ENCODE measurements at places on chromosomes 7 and 10.

GRCh38 chr7:9391221-9391620 is 957.8 kb downstream of the NXPH1 start:
- DNase-seq = no peak

DNA sequence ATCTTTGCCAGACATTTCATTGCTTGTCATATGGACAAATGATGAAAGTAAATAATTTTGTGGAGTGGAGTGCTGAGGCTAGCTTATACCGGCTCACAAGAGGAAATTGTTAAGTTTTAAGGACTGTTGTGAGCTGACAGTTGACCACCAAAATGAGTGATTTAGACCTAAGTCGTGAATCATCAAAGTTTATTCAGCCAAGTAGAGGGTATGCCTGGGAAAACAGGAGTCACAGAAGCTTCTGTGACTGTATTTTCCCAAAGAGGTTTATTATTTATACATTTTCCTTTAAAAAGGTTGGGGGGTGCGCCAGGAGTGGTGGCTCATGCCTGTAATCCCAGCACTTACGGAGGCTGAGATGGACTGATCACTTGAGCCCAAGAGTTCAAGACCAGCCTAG is 21.8 kb downstream of the MRPS24 start:
- DNase-seq = no peak

DNA sequence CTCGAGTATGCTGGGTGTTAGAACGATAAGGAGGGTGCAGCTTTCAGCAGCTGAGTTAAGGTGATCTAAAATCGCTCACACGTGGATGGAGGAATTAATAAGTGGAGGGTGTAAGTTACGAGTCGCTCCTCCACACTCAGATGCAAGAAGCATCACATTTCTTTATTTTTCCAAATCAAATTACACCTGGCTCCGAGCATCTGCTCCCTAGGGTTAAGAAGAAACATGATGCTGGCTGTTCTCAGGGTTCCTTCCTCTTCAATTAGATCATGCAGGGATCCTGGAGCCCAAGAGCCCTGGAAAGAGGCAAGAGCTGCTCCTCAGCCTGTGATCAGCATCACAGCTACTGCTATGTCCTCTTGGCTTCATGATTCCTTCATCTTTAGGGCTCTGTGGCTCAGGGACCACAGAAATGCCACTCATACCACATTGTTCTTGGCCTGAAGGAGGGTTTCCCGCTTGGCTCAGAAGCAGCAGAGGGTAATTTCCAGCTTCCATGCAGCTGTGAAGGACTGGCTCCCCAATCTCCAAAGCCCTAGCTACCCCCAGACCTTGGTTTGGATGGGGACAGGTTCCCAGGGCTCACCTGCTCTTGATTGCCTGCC is 235.9 kb upstream of the ZNF32 start:
- no peak for DNase-seq

GRCh38 chr10:116490028-116490662 is 55.6 kb upstream of the PNLIP start:
- no peak for DNase-seq

DNA sequence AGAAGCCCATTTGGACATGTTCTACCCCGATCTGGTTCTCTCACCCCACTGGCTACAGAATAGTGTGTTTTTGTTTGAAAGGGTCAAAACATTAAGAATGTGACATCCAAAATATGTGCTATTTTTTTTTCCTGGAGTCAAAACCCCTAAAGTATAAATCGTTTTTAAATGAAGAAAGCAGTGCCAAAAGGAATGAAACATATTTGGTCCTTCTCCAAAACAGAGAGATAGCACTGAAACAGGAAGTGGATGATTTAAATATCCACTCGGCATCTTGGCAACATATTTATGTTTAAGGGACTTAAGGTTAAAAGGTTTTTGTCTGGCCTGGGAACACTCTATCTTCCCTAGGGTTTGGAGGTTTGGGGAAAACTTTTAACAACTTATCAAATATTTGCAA is 32.3 kb downstream of the CALD1 start:
- DNase-seq = no peak

DNA sequence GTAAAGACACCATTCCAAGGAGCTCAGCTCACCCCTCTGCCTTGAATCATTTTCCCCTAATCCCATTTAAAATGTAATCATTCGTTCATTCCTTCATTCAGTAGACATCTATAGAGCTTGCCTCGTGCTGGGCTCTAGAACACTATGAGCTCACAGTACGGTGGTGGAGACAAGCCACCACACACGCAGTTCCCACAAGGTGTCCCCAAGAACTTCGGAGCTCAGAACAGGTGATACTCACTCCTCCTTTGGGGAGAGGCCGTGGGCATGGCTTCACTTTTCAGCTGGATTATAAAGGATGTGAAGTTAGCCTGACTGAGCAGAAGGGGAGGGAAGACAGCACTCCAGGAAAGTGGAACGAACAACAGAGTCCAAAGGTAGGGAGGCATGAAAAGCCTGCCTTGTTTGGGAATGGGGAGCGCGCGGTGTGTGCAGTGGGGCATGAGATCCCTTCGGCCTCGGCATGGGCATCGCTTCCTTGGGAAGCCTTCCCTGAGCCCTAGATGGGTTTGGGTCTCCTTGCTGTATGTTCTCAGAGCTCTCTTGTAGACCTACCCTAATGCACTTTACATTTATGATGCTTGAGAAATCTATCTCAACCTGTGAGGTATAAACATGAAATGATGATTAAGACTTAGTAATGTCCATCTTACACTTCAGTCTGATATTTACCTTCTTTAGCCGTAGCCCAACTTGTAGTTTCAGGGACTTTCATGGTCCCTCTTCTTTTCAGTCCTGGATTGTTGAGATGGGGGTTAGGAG is 809 bp upstream of the OGA start:
- no peak for DNase-seq

DNA sequence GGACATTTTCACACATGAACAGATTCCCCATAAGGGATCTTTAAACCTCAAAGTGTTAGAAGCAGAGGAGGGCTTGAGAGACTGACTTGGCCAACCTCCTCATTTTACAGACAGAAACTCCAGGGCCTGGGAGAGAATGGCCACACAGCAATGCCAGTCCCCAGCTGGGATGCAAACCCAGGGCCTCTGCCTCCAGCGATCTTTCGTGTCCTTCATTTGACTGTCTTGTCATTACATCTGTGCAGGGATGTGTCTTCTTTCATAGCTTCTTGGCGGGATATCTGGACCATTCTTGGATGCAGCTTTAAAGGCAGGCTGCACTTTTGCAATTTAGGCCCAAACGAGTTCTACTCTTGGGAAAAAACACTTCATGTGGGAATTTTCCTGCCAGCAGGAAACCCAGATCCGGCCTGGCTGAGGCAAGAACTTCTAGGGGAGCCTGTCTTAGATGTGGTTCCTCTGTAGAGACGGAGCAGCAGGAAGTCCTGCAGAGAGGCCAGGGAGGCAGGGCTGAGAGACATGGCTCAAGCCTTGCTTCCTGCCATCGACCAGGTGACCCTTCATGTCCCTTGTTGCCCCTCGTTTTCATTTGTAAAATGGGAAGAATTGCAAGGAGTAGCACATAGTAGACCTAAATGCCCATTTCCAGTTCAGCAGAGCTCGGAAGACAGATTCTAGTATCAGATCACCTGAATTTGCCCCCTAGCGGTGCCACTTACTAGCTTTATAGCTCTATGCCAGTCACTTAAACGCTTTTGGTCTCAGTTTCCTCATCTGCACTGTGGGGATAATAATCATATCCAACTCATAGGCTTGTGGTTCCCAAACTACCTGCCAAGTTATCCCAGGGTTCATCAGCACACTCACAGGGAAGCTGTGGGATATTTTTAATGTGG is 43.9 kb upstream of the SLC29A3 start:
- DNase-seq = no peak

GRCh38 chr10:33056828-33057596 is 99.0 kb upstream of the ITGB1 start:
- DNase-seq = no peak

GRCh38 chr7:41448104-41448503 is 254.8 kb downstream of the INHBA start:
- no peak for DNase-seq

DNA sequence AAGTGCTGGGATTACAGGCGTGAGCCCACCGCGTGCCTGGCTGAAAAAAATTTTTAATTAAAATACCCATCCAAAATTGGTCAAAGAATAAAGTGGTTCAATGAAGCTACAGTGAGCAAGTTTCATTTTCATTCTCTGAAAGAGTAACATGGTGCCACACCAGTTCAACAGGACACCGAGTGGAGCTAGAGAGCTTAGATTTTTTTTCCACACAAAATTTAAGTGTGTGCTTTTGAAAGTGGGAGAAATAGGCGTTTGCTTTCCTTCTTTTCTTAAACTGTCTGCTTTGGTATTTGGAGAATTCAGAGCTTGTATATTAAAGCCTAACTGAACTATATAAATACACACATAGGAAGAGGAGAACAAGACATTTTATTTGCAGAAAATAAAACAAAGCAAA is 43.4 kb downstream of the BPGM start:
- no peak for DNase-seq

GRCh38 chr10:32379318-32379949 is 32.5 kb upstream of the EPC1 start:
- DNase-seq = no peak

DNA sequence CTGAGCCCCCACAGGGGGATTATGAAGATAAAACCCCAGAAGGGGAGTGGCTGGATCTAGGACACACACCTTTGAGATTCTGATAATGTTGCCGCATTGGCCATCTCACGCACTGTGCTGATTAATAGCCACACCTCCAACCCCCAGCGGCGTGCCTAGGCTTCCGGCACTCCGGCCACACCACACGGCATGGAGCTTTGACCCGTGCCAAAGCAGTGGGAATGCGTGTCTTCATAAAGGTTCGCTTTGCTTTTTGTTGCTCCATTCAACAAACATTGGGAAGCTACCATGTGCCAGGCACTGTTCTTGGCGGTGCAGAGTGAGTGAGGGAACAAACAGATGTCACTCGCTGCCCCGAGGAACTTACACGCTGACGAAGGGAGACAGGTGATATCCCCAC is 117.6 kb downstream of the TCERG1L start:
- DNase-seq = no peak

DNA sequence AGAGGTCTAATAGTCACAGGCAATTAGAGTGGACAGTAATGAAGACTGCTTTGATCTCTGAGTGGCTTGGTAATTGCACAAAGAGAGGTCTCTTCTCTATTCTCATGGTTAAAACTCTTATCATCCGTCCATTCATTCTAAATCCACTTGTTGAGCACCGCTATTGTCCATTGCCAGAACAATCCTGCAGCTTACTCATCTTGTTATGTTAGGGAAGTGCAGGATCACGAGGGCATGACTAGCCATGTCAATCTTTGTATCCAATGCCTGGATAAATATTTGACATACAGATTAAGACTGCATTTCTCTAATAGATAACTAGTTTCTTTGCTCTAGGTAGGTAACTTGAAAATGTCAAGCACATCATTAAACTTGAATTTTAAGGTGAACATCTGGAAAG is 14.9 kb downstream of the SFTPD start:
- no peak for DNase-seq

- no peak for DNase-seq
Observed at GRCh38 chr7:51501620-51502019, 185.0 kb upstream of the COBL start.

DNA sequence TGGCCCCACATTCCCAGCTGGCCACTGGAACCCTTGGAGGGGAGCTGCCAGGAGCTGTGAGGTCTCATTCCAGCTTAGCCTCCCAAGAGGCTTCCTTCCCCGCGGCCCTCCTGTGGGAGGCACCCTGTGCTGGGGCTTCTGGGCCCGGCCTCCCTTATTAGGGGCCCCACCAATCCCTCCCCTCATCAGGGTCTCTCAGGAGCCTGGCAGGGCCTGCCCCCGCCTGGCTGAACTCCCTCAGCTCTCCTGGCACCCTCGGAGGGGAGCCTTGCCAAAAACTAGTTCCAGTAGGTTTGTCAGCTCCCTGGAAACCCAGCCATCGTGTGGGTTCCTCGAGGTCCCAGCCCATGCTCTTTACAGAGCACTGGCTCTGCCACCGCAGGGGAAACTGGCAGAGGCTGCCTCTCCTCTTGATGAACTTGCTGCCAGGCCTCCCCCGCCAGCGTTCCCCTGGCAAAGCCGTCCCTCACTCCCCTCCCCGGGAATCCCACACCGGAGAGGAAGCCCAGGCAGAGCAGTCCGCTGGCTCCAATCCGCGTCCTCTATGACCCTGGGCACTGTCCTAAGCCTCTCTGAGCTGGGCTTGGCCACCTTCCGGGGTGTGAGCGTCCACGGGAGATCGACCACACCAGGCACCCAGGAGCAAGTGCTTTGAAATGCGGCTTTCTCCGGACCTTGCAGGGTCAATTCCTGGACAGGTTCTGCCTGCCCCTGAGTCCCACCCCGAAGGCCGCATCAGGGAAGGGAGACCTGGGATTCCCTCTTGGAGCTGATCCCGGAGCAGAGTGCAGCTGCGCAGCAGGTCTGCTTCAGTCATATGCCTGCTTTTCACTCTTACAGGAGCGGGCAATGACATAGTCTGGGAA is 139.8 kb downstream of the ARHGAP22 start:
- DNase-seq = peak; percentile 66

- no peak for DNase-seq
Observed at GRCh38 chr7:114670676-114671075, 251.2 kb upstream of the MDFIC start.

GRCh38 chr10:12594448-12594944 is 245.1 kb downstream of the CAMK1D start:
- no peak for DNase-seq

GRCh38 chr10:50469288-50469687 is 154.5 kb downstream of the SGMS1 start:
- no peak for DNase-seq

GRCh38 chr10:44835300-44835699 is 75.8 kb upstream of the TMEM72 start:
- DNase-seq = no peak

DNA sequence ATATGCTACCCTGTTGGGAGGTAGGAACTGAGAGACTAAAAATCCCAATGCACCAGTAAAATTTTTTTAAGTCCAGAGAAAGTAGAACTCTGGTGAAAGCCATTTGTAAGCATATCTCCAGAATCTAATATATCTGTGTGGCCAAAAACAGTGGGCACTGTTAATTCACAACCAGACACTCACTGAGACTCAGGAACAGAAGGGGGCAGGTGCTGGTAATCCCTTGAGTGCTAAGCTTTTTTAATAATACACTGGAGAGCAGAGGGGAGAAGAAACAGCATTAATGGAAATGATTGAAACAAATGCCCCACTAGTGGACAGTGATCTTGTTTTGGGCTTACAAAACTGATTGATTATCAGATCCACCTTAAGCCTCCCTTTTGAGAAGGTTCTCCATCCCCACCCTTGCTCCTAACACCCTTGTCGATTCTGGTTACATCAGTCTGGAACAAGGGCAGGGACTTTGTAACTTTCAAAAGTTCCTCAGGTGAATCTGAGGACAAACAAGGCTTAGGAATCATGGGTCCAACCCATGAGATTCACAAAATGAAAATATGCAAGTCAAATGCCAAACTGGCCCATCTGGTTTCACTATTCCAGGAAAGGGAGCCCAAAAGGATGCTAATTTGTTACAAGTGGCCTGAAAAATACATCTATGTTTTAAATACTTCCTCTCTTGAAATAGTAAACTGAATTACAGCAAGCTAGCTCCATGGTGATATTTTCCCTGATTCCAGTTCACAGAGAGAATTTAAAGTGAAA is 29.7 kb downstream of the PLXNA4 start:
- no peak for DNase-seq

DNA sequence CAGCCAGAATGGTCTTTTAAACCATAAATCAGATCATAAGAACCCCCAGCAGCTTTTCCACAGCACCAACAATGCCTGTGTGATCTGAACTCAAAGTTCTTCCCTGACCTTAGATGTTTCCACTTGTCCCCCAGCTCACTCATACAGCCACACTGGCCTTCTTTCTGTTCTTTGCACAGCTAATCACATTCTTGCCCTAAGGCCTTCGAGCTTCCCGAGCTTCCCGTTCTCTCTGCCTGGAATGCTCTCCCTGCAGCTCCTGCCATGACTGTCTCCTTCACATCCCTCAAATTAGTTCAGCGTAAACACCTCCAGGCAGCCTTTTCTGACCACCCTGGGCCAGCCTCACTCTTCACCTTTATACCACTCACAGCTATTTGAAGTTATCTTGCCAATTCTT is 166.8 kb upstream of the NFE2L3 start:
- no peak for DNase-seq
